ENCODE measurements at places on chromosomes 2 and 18.

- no peak for DNase-seq
These were observed 154.0 kb upstream of the SMIM21 start for GRCh38 chr18:75581336-75582131.

DNA sequence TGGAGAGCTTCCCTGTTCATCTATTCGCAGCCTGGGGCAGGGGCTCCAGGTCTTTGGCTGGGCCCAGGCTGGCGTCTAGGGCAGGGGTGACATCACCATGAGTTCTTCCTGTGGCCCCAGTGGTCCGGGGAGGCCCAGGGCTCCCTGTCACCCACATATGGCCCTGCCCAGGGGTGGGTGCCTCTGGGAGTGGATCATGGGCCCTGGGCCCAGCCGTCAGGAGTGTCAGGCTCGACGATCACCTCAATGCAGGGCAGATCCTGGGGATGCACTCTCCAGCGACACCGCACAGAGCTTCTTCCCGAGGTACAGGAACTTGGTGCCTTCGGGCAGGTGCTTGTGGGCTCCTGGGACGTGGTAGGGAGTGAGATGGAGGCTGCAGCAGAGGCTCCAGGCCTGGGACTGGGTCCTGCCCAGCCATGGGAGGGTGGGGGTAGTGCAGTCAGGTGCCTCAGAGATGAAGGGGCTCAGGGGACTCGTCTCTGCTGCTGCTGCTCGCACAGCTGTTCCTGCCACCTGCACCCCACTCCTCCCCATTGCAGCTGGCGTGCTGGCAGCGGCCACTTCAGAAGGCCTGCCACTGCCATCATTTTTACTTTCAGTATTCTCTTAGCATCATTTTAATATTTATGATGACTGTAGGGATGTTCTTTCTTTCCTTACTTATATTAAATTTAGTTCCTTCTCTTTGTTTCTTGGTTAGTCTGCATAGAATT, 196.0 kb upstream of the VRK2 start:
- peak; percentile 52 for DNase-seq

- DNase-seq, result no peak
These were observed 101.7 kb upstream of the LGALSL start for GRCh38 chr2:64352292-64352691.

- DNase-seq, result no peak
These were observed 24.2 kb upstream of the SCYGR1 start for GRCh38 chr2:227411990-227412350.

GRCh38 chr2:240237609-240238174, 97.2 kb upstream of the OTOS start:
- DNase-seq, result no peak

DNA sequence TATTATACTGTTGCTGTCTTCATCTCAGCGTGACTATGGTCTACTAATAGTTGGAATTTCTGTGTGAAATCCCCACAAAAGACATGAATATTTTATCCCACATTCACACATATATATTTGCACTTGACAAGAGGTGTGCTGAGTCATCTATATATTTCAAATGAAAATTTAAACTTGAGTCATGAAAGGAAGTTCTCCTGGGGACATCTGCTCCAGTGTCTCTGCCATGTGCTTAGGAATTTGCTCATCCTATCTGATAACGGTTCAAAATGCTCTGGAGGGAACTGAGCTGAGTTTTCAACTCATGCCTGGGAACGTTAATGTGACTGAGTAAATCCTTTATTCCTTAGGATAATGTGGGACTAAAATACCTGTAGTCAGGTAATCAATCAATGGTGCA, 326.2 kb upstream of the MEX3C start:
- DNase-seq, result no peak
